Stimulated activated CD8-positive, alpha-beta memory T cell treated with anti-CD3 and anti-CD28 coated beads, Interleukin-7, amount 100 ng/mL, for 48 hours (primary cell): ENCODE measurements at places on chromosomes 5 and 9.

DNA sequence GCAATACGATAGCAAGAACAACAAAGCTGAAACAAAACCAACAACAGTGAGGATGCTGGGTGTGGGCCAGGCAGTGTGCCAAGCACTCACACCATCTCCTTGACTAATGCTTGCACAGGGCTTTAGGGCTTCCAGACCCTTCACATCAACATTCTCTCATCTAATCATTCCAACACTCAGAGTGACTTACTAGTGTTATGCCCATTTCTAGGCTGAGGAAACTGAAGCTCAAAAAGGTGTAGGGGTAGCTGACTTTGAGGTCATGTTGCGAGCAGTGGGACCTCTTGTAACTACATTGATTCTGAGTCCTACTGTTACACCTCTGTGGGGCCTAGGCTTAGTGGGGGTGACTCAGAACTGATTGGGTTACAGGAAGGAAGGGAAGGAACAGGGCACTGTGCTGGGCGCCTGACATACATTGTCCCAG, 9.7 kb downstream of the ANGPTL2 start:
- DNase-seq, result no peak

DNA sequence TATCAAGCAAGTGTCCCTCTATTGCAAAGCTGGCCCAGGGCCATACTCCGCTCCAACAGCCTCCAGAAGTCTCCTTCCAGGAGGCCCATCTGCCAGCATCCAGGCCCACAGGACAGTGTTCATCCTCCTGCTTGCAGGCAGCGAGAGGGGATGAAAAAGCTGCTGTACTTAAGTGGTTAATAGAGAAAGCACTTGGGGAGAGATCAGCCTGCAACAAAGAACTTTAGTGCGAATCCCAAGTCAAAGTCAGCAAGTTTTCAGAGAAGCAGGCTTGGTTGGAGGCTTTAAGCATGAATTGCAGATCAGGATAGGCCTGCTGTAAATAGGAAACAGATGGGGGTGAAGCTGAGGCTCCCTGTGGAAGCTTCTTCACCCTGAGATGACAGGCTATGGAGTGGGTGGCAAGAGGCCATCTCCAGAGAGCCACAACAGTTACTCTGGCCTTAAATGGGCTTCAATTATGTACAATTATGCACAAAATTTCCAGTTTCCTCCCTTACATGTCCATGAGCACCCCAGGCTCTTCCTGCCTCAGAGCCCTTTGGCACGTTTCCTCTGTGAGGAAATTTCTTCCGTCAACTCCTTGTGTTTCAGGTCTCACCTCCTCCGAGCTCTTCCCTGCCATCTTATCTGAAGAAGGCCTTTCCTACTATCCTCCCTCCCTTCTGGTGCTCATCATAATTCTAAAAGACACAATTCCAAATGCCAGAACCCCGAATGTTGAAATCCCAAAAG, 98.0 kb upstream of the NR3C1 start:
- DNase-seq, result no peak

DNA sequence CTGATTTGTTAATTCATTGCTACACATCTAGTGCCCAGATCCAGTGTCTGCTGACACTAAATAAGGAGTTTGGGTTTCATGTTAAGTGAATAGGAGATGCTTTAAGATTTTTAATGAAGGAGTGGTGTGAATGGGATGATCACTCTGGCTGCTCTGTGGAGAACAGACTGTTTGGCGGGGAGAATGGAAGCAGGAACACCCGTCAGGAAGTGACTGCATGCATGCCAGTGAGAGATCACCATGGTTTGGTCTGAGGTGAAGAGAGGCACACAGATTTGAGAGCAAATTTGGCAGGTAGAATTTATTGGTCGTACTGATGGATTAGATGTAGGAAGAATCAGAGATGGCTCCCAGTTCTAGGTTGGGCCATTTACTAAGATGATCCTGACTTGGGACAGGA, 19.8 kb downstream of the ATP6V0E1 start:
- no peak for DNase-seq

- no peak for DNase-seq
These were observed 12.7 kb upstream of the SVEP1 start for GRCh38 chr9:110592044-110592830.

GRCh38 chr9:131302244-131303075, 12.9 kb downstream of the PLPP7 start:
- DNase-seq, result no peak

DNA sequence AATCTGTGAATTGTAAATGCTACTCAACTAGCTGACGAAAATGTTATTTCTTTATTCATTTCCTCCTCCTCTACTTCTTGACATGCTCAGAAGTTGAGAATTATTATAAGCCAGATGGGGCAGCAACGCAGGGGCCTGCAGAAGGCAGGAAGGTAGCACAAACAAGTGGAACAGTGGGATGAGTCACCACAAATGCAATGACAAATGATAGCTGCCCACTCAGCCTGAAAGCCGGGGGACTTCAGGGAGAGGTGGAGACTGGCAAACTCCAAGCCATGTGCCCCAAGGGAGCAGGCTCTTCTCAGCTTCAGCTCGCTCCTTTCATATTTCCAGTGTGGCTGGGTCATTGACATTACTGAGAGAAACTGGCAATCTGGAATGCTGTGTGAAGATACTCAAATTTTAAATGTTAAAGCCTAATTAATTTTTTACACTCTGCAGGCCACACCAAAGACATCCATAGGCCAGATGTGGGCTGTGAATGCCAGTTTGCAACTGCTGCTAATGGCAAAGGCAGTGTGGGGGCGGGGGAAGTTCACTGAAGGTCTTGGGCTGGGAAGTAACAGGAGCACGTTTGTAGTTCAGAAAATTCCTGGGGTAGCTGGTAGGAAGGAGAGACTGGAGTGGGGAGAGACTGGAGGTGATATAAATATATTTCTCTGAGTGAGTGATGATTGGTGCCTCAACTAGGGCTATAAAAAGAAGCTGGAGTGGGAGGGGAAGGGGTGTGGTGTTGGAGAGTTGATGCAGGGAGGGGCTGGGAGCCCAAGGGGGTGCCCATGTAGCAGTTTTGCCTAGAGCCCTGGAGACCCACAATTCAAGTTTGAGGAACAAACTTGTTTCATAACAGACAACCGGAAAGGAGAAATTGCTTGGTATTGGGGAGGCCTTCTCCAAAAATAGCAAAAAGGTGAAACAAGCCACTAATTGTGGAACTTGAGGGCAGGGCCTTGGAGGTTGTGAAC, 20.8 kb upstream of the ADRB2 start:
- no peak for DNase-seq

- no peak for DNase-seq
These were observed 187.6 kb downstream of the DAB2IP start for GRCh38 chr9:121838746-121839669.

GRCh38 chr5:180296771-180297170, 4.9 kb upstream of the MAPK9 start:
- DNase-seq, result no peak

- DNase-seq, result no peak
These were observed 25.3 kb downstream of the DAP start for GRCh38 chr5:10735569-10736276.

- DNase-seq, result no peak
These were observed 282.7 kb downstream of the ENC1 start for GRCh38 chr5:74357827-74358226.

DNA sequence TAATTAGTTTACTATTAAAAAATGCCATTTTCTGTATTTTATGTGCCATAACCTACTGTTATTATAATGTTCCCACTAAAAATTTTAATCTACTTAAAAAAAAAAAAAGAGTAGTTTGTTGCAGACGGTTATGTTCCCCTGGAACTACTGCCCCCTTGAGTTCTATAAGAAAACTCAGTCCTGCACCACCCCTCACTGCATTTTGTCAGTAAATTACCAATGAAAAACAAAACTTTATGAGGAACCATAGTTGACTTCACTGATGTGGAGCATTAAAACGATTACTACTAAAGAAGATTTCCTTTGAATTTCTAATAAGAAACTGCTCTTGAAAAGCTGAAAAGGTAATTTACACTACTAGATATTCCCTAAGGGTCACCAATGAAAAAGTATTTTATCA, 288.7 kb downstream of the FBXL17 start:
- DNase-seq, result no peak

GRCh38 chr9:134886413-134886913, 5.9 kb downstream of the FCN2 start:
- no peak for DNase-seq
